Ovary (tissue), 10 donors: ENCODE measurements at places on chromosomes 16 and 17. TPM values are rescaled to one million over a fixed set of nuclear protein-coding genes. Genes with fewer than 3 reads are reported as not detected.

DNA sequence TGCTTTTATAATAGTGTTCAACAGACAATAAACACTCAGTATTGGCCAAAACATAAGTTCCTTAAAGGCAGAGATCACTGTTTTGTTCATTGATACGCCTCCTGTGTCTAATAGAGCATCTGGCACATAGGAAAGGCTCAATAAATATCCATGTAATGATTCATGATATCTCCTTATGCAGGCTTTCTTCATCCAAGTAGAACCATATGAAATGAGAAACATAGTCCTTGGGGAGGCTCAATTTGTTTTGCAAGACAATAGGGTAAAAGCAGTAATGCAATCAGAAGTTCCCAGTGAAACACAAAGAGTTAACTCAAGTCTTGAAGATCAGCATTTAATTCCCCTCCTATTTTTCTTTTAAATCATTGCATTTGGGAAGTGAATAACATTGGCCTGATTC lies 16.4 kb downstream of the CDH8 start:
- H3K4me3 ChIP-seq: no peak overlapping the region
- DNase-seq: no peak

C1QL1 gene
- 0.20 TPM for total RNA-seq

GRCh38 chr17:81727324-81728031 lies 15.4 kb downstream of the SLC25A10 start:
- no peak overlapping the region for H3K27ac ChIP-seq
- peaks cover 2% of the 10 kb centered on the region for H3K4me1 ChIP-seq
- DNase-seq: no peak

HERPUD1 gene
- total RNA-seq: 170 TPM

ELMO3 gene
- 3.3 TPM for total RNA-seq

DNA sequence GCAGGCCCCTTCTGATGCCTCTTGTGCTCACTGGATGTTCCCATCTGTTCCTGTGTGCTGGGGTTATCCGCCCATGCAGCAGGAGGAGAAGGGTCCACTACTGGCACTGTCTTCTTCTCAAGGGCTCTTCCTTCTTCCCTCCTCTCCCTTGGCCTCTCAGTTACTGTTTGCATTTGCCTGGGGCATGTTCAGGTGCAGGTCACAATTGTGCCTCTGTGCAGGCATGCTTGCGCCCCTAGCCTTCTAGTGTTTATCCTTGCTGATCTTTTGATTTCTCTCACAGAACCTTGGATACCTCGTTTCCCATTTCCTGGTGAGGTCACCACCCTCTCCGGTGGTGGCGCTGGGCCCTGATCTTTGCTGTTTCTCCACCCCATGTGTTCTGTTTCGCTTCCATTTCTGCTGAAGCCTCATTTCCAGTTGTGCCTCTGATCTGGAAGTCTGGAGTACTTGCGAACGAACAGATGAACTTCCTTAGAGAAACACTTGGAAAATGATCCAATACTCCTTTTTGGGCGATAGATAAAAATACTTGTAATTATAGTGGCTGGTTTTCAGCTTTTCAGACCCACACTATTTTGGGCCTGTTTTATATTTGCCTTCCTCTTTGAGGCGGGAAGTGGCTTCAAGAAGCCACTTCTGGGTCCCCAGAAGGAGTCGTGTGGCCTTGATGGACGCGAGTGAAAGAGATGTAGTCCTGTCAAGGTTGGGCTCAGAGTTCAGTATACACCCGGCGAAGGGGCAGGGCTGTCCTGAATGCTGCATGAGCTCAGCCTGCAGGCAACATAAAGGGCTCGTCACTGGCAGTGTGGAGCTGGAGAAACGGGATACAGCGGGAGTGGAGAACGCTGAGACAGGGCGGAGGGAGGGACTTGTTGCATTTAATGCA lies 312.9 kb downstream of the SNX29 start:
- H3K36me3 ChIP-seq: no peaks in the 10 kb centered on the region
- H3K27me3 ChIP-seq: no peaks in the 10 kb centered on the region
- no peak for DNase-seq
- no peak overlapping the region for H3K27ac ChIP-seq
- H3K4me3 ChIP-seq: no peak overlapping the region
- H3K4me1 ChIP-seq: no peaks in the 10 kb centered on the region

GRCh38 chr16:11629071-11630030 lies 38.9 kb upstream of the SNN start:
- no peaks in the 10 kb centered on the region for H3K27me3 ChIP-seq
- H3K27ac ChIP-seq: peak overlapping the region; percentile 20
- peaks cover 13% of the 10 kb centered on the region for H3K4me1 ChIP-seq

LDAF1 gene
- total RNA-seq: 71.7 TPM

DNA sequence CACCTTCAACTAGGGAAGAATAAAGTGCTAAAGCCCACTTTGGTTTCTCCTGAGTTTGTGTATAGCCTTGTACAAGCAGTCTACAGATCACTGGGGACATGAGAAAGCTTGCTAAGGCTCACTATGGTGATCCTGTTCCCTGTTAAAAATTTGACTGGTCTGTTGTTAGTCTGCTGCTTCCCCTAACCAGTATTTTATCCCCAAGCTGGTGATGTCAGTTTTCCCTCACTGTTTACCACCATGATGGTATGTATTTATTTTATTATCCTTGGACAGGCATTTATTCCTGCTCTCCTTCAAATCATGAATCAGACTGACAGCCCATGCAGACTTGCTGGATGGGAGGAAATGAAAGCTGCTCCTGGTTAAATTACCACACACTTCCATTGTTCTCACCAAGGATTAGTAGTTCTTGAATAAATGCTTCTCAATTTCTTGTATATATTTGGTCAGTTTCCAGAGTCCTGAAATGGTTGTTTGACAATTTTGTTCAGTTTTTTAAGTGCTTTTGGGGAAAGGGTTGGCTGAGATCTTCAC lies 99.6 kb downstream of the CA4 start:
- H3K4me1 ChIP-seq: no peaks in the 10 kb centered on the region
- no peak overlapping the region for H3K27ac ChIP-seq
- H3K36me3 ChIP-seq: no peaks in the 10 kb centered on the region
- H3K27me3 ChIP-seq: no peaks in the 10 kb centered on the region
- no peak for DNase-seq
- no peak overlapping the region for H3K4me3 ChIP-seq

PHAF1 gene
- 14.6 TPM for total RNA-seq

GRCh38 chr16:67893743-67894399 lies 817 bp downstream of the PSKH1 start:
- no peaks in the 10 kb centered on the region for H3K27me3 ChIP-seq
- H3K4me3 ChIP-seq: peak overlapping the region; percentile 89
- H3K36me3 ChIP-seq: no peaks in the 10 kb centered on the region
- peak overlapping the region; percentile 94 for H3K27ac ChIP-seq
- DNase-seq: no peak
- peaks cover 16% of the 10 kb centered on the region for H3K4me1 ChIP-seq

MYH13 gene
- total RNA-seq: not detected

GRCh38 chr16:11535494-11535893 lies 51.2 kb downstream of the LITAF start:
- H3K27ac ChIP-seq: no peak overlapping the region
- H3K36me3 ChIP-seq: no peaks in the 10 kb centered on the region
- H3K4me3 ChIP-seq: no peak overlapping the region
- DNase-seq: no peak

DNAH17 gene
- total RNA-seq: not detected

GRCh38 chr17:82213251-82214011 lies 789 bp upstream of the CCDC57 start:
- H3K27me3 ChIP-seq: no peaks in the 10 kb centered on the region
- peak; percentile 65 for DNase-seq
- H3K27ac ChIP-seq: peak overlapping the region; percentile 85
- no peaks in the 10 kb centered on the region for H3K36me3 ChIP-seq
- peak overlapping the region; percentile 60 for H3K4me3 ChIP-seq
- peaks cover 2% of the 10 kb centered on the region for H3K4me1 ChIP-seq

DNA sequence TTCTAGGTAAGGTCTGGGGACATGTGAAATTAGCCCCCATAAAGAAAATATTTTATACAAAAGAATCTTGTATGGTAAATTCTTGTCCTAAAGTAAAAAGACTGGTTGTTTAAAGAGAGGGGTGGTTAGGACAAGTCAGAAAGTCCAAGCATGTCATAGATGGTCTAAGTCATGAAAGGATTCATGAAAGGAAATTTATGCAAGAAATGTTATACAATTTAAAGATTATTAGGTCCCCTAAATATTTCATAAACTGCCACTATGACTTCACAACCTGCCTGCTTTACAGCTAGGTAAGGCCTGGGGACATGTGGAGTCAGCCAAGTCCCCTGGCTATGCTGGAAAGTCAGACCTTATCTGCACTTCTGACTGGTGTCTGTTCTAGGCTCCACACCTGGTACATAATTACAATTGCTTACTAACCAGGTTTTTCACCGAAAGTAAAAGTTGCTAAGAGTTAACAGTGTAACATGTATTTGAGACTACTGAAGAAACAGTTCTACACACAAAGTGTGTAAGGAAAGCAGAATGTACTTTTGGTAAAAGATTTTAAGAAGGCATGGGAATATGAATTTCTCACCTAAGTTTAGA lies 17.0 kb downstream of the N4BP1 start:
- no peaks in the 10 kb centered on the region for H3K36me3 ChIP-seq
- H3K27ac ChIP-seq: no peak overlapping the region
- H3K27me3 ChIP-seq: no peaks in the 10 kb centered on the region
- peaks cover 12% of the 10 kb centered on the region for H3K4me1 ChIP-seq
